Neural cell (in vitro differentiated cells): ENCODE measurements at places on chromosomes 11 and 22. TPM values are rescaled to one million over a fixed set of nuclear protein-coding genes. Genes with fewer than 3 reads are reported as not detected.

Gene XKR3
- polyA plus RNA-seq = not detected in 2 replicates

Gene DRICH1
- polyA plus RNA-seq = 0.48 and 1.6 TPM in 2 replicates

Gene WEE1
- 8.4 and 16.0 TPM in 2 replicates for polyA plus RNA-seq

Gene PRG3
- not detected in 2 replicates for polyA plus RNA-seq

Gene TSPAN32
- polyA plus RNA-seq = not detected in 2 replicates
